ENCODE measurements at places on chromosomes 12 and 14.

GRCh38 chr12:53102883-53103807 is at the start of gene SOAT2:
SOAT2 (plus strand) TSS chr12:53103486; CDS start chr12:53103578, 92 bp downstream.
- peak; percentile 75 for DNase-seq

DNA sequence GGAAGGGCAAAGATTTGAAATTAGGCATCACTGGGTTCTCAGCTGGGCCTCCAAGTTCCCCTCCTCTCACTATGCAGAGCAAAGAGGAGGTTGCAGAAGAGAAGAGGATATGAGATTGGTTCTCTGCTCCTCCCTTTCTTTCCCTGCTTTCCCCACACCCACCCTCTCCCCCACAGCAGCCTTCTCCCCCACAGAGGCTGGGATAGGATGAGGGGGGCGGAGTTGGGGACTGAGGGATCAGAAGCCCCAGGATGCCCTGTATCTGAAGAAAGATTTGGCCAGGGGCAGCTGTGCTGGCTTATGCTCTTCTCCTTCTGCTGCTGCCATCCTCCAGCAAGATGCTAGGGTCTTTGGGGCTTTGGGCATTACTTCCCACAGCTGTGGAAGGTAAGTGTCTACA is at the start of gene AMHR2:
AMHR2 (plus strand) TSS at position 259 of the 400 bp plus-strand sequence; CDS start at position 339, 80 bp downstream.
- DNase-seq, result no peak

- no peak for DNase-seq
Observed at GRCh38 chr14:87139299-87139698, 853.7 kb downstream of the GALC start.

- no peak for DNase-seq
Observed at GRCh38 chr12:131027876-131028586, 74.3 kb downstream of the ADGRD1 start.

DNA sequence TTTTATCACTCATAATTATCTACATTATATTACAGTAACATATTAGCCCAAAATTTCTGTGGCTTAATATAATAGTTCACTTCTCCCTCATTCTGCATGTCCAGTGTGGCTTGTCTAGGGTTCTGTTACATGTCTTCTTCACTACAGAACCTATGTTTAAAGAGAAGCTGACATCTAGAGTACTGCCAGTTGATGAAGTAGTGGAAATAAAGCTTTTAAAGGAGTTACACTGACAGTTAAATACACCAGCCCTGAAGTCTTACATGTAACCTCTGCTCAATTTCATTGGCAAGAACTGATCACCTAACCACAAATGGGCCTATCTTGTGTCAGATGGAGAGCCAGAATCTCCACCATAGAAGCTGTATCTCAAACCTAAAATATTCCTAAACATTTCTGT is 32.9 kb downstream of the RPS6KA5 start:
- no peak for DNase-seq

GRCh38 chr14:63388766-63389431 is 70.2 kb upstream of the GPHB5 start:
- peak; percentile 68 for DNase-seq

- DNase-seq, result no peak
Observed at GRCh38 chr14:40028991-40029390, 596.8 kb upstream of the FBXO33 start.

- no peak for DNase-seq
Observed at GRCh38 chr12:68391937-68392336, 59.8 kb upstream of the MDM1 start.

DNA sequence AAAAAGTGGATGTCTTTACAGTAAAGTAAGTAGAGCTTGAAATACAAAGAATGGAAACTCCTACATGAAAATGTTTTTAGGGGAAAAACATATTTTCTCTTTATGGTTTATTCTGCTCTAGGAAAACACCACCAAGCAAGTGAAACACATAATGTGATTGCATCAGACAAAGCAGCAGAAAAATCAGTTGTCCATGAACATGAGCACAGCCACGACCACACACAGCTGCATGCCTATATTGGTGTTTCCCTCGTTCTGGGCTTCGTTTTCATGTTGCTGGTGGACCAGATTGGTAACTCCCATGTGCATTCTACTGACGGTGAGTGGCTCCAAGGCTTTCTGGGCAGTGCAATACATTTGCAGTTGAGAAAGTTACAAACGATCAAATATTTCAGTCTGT is 42.6 kb upstream of the PLEKHD1 start:
- DNase-seq, result no peak

GRCh38 chr14:71138448-71139293 is 231.4 kb downstream of the PCNX1 start:
- DNase-seq, result peak; percentile 85

GRCh38 chr14:105944632-105945610 is 418.5 kb downstream of the TMEM121 start:
- peak; percentile 96 for DNase-seq

DNA sequence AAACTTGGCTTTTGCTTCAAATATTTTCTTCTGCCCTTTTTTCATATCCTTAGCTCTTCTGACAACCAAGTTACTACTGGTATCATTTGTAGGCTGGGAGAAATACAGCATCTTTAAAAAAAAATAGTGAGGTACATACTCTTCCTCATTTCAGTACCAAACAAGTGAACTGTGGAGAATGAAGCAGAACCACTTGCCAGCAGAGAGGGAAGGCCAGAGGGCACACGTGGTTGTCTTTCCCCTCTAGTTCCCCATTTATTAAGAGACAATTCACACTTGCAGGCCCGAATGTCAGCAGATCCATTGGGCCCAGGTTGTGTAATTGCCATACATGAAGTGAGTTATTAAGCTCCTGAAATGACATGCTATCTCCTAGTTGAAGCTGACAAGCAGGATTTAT is 3.2 kb downstream of the SUSD6 start:
- no peak for DNase-seq

DNA sequence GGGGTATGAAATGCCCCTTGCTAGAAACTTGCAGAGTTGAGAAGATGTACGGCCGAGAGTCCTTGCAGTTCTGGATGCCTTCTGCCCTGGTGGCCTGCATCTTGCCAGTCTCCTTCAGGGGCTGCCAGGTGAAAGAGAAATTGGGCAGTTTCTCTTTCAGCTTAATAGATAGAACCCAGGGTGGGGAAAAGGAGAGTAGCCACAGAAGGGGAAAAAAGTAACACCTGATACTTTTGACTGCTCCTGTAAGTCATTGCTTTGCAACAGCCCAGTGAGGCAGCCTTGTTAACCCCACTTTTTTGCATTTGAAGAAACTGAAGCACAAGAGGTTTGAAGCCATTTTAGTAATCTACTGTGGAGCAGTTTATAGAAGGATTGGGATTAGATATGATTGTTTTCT is 27.6 kb downstream of the TDP1 start:
- DNase-seq, result no peak

DNA sequence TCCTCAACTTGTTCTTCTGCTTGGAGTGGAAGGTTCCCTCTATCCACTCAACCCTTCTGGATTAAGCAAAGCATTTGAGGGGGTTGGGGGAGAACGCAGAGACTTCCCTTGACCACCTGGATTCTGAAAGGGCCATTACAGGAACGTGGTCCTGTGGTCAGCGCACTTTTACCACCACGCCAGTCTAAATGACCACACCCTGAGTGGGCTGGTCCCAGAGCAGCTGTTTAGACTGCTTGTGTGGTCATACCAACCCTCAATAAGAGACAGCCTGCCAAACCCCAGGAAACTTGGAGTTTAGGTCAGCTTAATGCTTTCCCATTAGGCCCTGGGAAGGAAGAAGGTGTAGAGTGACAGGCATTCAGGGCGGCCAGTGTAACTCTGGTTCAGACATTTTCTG is 165.5 kb upstream of the ATP2B1 start:
- no peak for DNase-seq

DNA sequence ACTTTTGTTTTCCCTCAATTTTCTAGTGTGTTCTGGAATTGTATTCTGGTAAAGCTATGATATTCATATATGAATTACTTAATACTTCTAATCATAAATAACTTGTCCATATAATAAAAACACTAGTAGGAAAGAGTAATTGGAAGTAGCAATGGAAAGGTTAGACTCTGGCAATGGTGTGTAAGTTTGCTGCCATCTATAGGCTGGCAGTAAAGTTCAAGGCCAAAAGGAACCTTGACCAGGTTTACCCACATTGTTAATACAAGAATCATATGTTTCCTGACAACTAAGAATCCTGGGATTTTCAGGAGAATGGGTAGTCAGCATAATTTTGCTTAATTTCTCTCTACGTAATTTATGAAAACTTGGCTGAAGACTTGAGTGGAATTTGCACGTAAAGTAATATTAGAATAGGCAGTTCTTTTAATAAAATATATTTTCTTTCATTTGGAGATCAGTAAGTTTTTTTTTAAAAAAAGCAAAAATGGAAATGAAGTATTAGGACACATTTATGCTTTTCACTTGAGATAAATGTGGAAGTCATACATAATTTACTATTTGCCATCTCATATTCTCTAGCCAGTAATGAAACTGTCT is 926.7 kb downstream of the GALC start:
- DNase-seq, result no peak

- DNase-seq, result no peak
Observed at GRCh38 chr12:53596920-53597363, 29.2 kb downstream of the ATF7 start.

All from activated CD8-positive, alpha-beta memory T cell treated with anti-CD3 and anti-CD28 coated beads, Interleukin-2, amount 50 U/mL, for 48 hours (primary cell).